Activated B cell treated with CpG ODN at 0.5 μM for 24 hours (primary cell): ENCODE measurements at places on chromosomes 5 and 9.

GRCh38 chr5:75510836-75511434, 494 bp downstream of the CERT1 start:
- H3K36me3 ChIP-seq = peaks cover 13% of the 10 kb centered on the region
- no peaks in the 10 kb centered on the region for H3K27me3 ChIP-seq
- DNase-seq = peak; percentile 26
- H3K27ac ChIP-seq = peak overlapping the region; percentile 95

DNA sequence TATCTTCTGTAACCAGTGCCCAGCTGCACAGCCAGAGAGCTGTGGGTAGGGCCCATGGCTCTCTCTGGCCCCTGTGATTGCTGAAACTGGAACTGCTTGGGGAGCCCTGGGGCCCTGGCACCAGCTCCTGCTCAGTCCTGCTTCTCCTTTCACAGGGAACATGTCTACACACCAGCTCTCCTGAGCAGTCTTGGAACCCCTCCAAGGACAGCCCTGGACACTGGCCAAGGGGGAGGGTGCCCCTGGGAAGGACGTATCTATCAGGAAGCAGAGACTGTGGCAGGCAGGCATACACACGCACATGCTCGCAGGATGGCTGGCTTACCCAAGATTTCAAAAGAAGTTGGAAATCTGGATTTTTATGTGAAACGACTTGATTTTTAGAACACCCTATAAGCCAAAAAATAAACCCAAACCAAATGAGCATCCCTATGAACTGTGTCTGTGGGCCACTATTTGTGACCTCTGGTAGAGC, 8.8 kb upstream of the TRAF1 start:
- DNase-seq = no peak
- peak overlapping the region; percentile 71 for H3K4me3 ChIP-seq
- peaks cover 69% of the 10 kb centered on the region for H3K4me1 ChIP-seq
- peak overlapping the region; percentile 82 for H3K27ac ChIP-seq
- H3K27me3 ChIP-seq = no peaks in the 10 kb centered on the region

DNA sequence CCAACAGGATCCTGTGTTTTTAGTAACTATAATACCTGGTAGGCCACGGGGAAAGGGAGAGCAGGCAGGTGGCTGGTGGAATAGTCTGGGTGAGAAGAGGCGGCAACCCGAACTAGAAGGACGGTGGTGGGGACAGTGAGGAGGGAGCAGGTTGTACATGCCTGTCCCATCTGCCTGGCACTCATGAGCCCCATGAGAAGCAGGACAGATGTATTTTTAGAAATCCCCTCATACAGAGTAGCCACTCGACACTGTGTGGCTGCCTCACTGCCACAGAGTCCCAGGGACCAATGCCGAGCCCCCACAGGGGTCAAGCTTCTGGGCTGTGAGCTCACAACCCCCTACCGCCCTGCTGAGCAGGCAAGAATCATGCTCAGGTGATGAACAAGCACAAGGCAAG, 136.6 kb downstream of the SEC61B start:
- no peak overlapping the region for H3K4me3 ChIP-seq
- peaks cover 33% of the 10 kb centered on the region for H3K27me3 ChIP-seq
- no peaks in the 10 kb centered on the region for H3K36me3 ChIP-seq
- DNase-seq = no peak
- no peak overlapping the region for H3K27ac ChIP-seq

GRCh38 chr5:773517-774264, 10.8 kb downstream of the ZDHHC11B start:
- H3K4me1 ChIP-seq = no peaks in the 10 kb centered on the region
- H3K36me3 ChIP-seq = no peaks in the 10 kb centered on the region
- DNase-seq = peak; percentile 14
- no peak overlapping the region for H3K27ac ChIP-seq

DNA sequence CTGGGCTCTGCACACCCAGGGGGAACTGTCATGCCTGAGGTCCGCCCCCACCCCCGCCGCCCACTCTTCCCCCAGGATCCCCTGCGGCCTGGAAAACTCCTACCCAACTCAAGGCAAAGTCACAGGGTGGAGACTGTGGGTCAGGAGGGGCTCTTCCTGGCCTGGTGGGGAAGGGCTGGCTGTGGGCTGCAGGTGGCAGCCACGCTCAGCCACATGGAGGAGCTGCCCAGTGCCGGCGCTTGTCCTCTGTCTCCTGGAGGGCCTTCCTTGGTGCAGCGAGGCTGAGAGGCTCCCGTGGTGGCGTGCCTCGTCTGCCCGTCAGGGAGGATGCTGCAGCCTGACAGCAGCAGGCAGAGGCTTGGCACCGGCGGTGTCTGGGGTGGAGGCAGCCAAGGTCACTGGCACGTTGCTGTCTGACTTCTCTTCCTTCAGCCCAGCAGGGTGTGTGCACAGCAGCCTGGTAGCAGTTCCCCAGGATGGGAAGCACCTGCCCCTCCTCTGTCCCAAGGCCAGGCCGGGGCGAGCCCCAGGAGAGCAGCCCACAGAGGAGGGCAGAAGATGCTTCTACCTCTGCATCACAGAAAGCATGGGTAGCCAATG, 78.1 kb downstream of the ADAMTS2 start:
- peak; percentile 7 for DNase-seq
- no peaks in the 10 kb centered on the region for H3K27me3 ChIP-seq
- no peak overlapping the region for H3K27ac ChIP-seq

DNA sequence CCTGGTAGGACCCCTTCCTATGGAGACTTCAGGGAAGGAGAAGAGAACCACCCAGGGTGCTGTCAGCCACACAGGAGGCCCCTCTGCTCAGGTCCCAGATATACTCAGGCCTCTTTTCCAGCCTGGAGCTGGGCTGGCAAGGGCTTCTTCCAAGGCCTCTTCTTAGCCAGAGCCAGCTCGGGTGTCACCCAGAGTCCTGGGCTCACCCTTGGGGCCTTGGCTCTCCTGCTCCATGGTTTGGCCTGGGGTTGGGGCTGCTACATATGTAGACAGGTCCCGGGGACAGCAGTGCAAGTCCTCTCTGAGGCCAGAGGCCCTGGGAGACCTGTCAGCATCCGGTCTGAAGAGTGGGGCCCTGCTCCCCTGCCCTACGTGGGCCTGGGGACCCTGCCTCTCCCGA, 22.8 kb downstream of the PAEP start:
- DNase-seq = no peak
- no peaks in the 10 kb centered on the region for H3K36me3 ChIP-seq
- no peaks in the 10 kb centered on the region for H3K4me1 ChIP-seq
- H3K27me3 ChIP-seq = peaks cover 5% of the 10 kb centered on the region

- H3K4me1 ChIP-seq = no peaks in the 10 kb centered on the region
- H3K36me3 ChIP-seq = no peaks in the 10 kb centered on the region
- H3K4me3 ChIP-seq = no peak overlapping the region
Measured at GRCh38 chr5:175681968-175682340, 24.1 kb downstream of the HRH2 start.

DNA sequence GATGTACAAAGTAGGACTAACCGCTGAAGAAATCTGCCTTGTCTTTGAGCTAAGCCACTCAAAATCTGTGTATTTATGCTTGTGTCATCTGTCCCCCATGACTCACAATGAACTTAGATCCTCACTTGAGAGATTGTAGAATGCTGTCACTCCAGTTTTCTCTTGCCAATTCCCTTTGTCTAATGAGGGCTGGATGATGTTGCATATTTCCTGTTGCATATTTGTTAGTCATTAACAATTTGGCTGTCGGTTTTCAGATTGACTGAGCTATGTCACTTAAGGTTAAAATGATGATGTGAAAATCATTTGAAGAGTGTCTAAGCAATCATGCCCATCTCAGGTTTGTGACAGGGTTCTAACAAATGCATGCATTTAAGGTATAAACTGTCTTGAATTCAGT, 481.7 kb downstream of the CDH10 start:
- H3K4me3 ChIP-seq = no peak overlapping the region
- H3K4me1 ChIP-seq = no peaks in the 10 kb centered on the region
- no peaks in the 10 kb centered on the region for H3K36me3 ChIP-seq
- DNase-seq = no peak
- no peaks in the 10 kb centered on the region for H3K27me3 ChIP-seq
